ENCODE measurements at places on chromosomes 12 and 14. TPM values are rescaled to one million over a fixed set of nuclear protein-coding genes. Genes with fewer than 3 reads are reported as not detected.

DNA sequence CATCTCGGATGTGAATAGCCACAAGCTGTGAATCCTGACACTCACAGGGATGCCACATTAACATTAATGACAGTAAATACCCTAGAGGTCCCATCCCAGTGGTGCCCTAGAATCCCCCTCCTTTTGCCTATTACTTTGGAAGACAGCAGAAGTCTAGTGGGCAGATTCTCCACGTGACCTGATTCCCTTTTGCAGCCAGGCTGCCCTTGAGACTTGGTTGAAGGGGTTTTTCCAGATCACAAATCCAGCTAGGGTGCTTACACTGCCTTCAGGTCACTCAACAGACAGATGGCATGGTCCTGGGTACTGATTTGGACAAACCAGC, 8.7 kb downstream of the HDAC7 start:
- H3K27me3 ChIP-seq = no peaks in the 10 kb centered on the region
- H3K27ac ChIP-seq = peak overlapping the region; percentile 91
- peaks cover 2% of the 10 kb centered on the region for H3K36me3 ChIP-seq
- H3K4me1 ChIP-seq = peaks cover 97% of the 10 kb centered on the region
- peak overlapping the region; percentile 4 for H3K4me3 ChIP-seq

DNA sequence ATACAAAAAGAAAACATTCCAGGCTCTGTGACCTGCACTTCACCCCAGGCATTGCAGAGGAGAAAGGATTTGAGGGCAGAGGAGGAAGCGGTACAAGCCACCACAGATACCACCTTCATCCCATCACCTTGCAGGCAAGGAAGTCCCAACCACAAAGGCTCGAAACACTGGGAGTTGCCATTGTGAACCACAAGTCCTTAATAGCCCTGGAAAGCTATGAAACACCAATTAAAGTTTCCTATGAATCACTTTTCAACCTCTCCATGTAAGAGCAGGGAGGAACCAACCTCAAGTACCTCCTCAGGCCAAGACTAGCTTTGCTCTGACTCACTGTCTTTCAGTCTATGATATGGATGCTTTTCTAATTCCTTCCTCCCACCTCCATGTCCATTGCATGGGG, 27.0 kb downstream of the MAP3K9 start:
- no peaks in the 10 kb centered on the region for H3K36me3 ChIP-seq
- no peaks in the 10 kb centered on the region for H3K27me3 ChIP-seq
- no peak overlapping the region for H3K27ac ChIP-seq
- H3K4me1 ChIP-seq = peaks cover 9% of the 10 kb centered on the region

DNA sequence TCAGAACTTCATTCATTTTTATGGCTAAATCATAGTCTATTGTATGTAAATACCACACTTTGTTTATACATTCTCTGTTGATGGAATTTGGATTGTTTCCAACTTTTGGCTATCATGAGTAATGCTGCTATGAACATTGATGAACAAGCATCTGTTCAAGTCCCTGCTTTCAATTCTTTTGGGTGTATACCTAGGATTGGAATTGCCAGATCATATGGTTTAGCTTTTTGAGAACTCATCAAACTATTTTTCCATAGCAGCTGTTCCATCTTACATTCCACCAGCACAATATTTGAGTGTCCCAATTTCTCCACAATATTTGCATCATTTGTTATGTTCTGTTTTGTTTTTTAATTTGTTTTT, 52.3 kb upstream of the CCND2 start:
- no peak overlapping the region for H3K27ac ChIP-seq
- H3K4me3 ChIP-seq = no peak overlapping the region
- no peaks in the 10 kb centered on the region for H3K36me3 ChIP-seq
- H3K4me1 ChIP-seq = peaks cover 16% of the 10 kb centered on the region

GRCh38 chr14:90301122-90301521, 30.6 kb downstream of the NRDE2 start:
- H3K36me3 ChIP-seq = peaks cover 22% of the 10 kb centered on the region
- H3K4me1 ChIP-seq = no peaks in the 10 kb centered on the region
- H3K27ac ChIP-seq = no peak overlapping the region
- no peaks in the 10 kb centered on the region for H3K27me3 ChIP-seq
- no peak overlapping the region for H3K4me3 ChIP-seq
- no peak for DNase-seq

DNA sequence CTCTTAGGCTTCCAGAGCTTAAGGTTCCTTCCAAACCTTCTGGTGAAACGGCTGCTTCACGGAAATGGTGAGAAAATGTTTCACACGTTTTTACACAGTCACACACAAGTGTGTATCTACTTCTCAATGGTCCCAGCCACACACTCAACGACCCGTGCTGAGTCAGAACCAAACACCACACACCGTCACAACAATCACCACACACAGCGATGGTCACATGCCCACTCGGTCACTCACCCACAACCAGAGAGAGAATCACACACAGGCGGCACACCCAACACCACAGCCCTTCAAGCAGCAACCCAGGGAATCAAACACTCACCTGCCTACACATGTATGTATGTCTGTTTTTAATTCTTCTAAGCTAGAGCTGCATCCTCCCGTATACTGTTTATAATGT, 12.6 kb upstream of the PLEKHD1 start:
- H3K4me3 ChIP-seq = no peak overlapping the region
- H3K4me1 ChIP-seq = no peaks in the 10 kb centered on the region
- no peaks in the 10 kb centered on the region for H3K36me3 ChIP-seq
- DNase-seq = no peak
- no peak overlapping the region for H3K27ac ChIP-seq

DNA sequence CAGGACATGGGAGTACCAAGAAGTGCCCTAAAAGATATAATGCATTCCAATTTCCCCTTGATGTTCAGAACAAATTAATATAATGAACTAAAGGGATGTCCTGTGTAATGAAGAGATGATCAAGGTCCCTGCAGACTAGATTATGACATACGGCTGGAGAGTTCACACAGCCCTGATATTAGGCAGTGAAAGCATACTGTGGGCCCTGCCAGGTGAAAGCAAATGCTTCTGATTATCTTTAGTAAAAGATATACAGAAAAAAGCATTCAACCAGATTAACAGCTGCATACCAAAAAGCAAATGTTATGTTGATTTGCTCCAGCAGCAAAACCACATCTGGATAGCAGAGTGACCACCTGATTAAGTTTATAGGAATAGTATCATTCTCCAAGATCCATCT, 12.1 kb downstream of the HIGD1C start:
- no peaks in the 10 kb centered on the region for H3K36me3 ChIP-seq
- H3K27me3 ChIP-seq = no peaks in the 10 kb centered on the region
- H3K27ac ChIP-seq = no peak overlapping the region
- no peak overlapping the region for H3K4me3 ChIP-seq
- no peak for DNase-seq

- no peak overlapping the region for H3K27ac ChIP-seq
- no peak overlapping the region for H3K4me3 ChIP-seq
- DNase-seq = no peak
- H3K36me3 ChIP-seq = no peaks in the 10 kb centered on the region
Observed at GRCh38 chr14:21095430-21096205, 2.8 kb downstream of the ZNF219 start.

DNA sequence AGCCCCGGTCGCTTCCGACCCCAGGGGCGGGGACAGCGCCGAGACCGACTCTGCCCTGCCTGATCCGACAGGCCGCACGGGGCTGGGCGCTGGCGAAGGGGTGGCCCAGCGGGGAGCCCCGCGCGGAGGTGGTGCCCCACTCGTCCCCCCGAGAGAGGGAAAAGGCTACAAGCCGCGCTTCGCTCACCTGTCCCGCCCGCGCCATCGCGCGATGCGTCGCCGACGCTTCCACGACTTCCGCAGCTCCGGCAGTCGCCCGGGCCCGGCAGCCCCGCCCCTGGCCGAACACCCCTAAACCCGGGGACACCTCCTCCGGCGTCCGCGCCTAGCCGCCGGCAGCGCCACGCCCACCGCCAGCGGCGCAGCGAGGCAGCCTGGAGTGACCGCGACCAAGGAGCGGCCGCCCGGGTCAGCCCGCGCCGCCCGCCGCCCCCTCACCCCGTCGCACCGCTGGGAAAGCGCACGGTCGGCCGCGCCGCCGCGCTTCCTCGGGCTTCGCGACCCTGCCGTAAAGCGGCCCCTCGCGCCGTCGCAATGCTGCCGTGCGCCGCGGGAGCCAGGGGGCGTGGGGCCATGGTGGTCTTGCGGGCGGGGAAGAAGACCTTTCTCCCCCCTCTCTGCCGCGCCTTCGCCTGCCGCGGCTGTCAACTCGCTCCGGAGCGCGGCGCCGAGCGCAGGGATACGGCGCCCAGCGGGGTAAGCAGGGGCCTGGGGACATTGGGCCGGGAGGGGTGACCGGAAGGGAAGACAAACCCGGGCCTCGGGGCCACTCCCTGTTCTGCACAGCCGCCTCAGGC, at the start of the genes BAG5 and COA8:
Gene BAG5 (minus strand): TSS at position 229 of the 797 bp plus-strand sequence. CDS start 1,493 bp downstream, outside the sequence.
Gene COA8 (plus strand): TSS at position 532 of the 797 bp plus-strand sequence. CDS start 42 bp downstream, at position 574.
- peaks cover 56% of the 10 kb centered on the region for H3K4me1 ChIP-seq
- H3K36me3 ChIP-seq = no peaks in the 10 kb centered on the region
- H3K4me3 ChIP-seq = peak within 1 kb of the TSS; percentile 84
- H3K27ac ChIP-seq = peak within 1 kb of the TSS; percentile 81
- no peaks in the 10 kb centered on the region for H3K27me3 ChIP-seq
- peak; percentile 89 for DNase-seq

DNA sequence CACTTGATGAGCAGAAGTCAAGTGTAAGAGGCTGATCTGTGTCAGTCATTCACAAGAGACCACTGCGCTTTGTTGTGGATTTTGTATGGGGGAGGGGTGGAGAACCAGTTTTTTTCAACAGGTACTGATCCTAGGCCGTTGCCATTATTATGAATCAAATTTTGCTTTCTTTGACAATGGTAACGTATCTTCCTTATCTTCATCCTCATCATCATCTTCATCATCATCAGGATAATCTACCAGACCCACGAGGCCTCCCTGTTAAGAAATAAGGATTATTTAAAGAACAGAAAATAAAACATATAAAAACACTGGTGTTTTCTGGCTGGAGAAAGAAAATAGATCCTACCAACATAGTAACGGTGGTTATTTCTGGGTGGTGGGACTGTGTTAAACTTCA, 41.0 kb upstream of the CCDC88C start:
- H3K4me1 ChIP-seq = no peaks in the 10 kb centered on the region
- DNase-seq = no peak
- no peaks in the 10 kb centered on the region for H3K27me3 ChIP-seq

DNA sequence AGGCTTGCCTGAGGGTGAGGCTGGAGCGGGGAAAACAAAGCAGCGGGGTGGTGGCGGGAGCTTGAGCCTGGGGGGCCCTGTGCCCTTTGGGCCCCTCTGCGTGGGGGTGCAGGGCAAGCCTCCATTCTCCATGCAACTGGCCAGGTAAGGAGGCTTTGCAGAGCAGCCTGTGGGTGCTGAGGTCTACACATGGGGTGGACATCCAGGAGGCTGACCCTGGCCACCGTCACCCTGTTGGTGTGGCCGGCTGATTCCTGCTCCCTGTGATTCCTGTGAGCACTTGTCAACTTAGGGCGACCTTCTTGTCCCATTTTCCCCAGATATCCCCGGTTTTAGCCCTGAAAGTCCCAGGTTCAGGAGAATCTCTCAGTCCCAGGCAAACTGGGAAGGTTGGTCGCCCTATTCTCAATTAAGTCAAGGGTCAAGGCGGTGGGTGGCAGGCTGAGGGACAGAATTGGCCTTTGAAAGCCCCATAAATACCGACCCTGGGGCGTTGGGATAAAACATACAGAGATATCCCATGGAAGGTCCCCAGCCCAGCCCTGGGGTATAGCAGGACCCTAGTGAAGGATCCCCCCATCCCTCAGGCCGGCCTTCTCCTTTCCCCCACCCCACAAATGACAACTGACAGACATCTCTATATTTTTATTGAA, 70.5 kb downstream of the PRIMA1 start:
- H3K27ac ChIP-seq = no peak overlapping the region
- DNase-seq = no peak
- no peak overlapping the region for H3K4me3 ChIP-seq
- no peaks in the 10 kb centered on the region for H3K36me3 ChIP-seq
- no peaks in the 10 kb centered on the region for H3K4me1 ChIP-seq

GRCh38 chr14:55929136-55929535, 189.1 kb upstream of the PELI2 start:
- DNase-seq = no peak
- H3K27me3 ChIP-seq = no peaks in the 10 kb centered on the region
- no peak overlapping the region for H3K27ac ChIP-seq

- no peak for DNase-seq
- no peaks in the 10 kb centered on the region for H3K4me1 ChIP-seq
- peaks cover 25% of the 10 kb centered on the region for H3K36me3 ChIP-seq
- H3K27ac ChIP-seq = no peak overlapping the region
- no peaks in the 10 kb centered on the region for H3K27me3 ChIP-seq
Observed at GRCh38 chr12:3647504-3647903, 105.4 kb downstream of the CRACR2A start.

RIN3 gene
- polyA plus RNA-seq = 25.0 TPM

MYF6 gene
- polyA plus RNA-seq = not detected

CD69 gene
- 1,121 TPM for polyA plus RNA-seq

ADIPOR2 gene
- polyA plus RNA-seq = 3.5 TPM

GZMB gene
- polyA plus RNA-seq = 0.21 TPM

TCL1A gene
- not detected for polyA plus RNA-seq

AMDHD1 gene
- polyA plus RNA-seq = 0.29 TPM

Data from CD4-positive, alpha-beta memory T cell (primary cell).